Activated naive CD8-positive, alpha-beta T cell treated with anti-CD3 and anti-CD28 coated beads, Interleukin-2, amount 50 U/mL, for 24 hours (primary cell): ENCODE measurements at places on chromosomes 12 and 14.

DNA sequence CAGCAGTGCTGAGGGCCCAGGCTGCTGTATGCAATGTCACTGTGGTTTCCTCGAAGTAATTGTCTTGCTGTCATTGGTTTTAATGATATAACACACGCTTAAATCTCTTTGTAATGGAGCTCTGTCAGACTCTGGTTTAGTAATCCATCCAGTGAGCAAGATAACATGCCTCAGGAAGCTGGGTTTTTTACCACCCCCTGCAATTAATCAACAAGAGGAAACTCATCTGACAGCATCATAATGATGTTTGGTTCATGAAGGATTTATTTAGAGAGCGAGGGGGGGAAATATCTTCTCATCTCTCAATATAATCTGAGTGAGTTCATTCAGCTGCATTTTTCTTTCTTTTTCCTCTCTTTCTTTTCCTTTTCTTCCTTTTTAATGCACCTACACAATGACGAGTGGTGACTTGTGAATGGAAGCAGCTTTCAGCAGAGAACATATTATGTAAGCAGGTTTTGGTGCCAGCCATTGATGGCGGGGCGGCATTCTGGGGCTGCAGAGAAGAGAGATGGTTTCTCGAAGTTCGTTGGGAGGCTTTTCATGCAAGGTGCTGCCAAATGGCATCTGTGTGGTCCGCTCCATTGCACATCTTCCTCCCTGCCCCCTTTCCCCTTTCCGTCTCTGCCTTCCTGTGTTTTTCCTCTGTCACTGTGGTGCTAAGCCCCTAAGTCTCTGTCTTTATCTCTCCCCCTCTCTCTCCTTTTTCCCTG is 6.7 kb downstream of the RPH3A start:
- DNase-seq: no peak

GRCh38 chr12:79961411-79961810 is 26.5 kb upstream of the PPP1R12A start:
- DNase-seq: no peak

DNA sequence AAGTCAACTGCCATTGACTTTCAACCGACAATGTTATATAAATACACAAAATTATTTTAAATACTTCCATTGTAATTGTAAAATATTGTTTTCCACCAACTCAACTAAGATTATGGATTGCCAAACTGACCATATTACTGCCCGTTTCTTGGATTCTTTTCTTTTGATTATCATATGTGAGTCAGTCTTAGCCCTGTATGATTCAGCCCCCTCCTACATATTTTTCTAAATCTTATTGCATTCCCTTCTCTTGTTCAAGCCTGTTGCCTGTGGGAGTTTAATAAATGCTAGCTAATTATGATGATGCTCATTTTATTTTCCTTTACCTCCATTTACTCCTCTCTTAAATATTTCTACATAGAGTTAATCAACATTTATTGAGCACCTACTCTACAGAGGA is 6.8 kb downstream of the RASSF9 start:
- no peak for DNase-seq

DNA sequence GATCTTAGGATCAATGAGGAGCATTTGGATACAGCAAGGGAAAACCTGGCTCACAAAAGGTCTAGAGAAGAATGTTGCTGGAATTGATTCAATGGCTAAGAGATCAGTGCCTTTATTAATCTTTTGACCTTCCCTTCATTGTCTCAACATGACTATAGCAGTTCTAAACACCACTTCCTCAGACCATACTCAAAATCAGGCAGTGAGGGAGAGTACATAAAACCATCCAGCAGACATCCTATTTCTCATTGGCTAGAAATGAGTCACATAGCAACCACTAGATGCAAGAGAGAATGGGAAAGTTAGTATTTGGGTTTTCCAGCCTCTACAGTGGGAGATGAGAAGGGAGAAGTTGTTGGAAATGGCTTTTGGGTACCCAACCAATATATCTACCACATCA is 151.4 kb upstream of the NUDT4 start:
- no peak for DNase-seq

DNA sequence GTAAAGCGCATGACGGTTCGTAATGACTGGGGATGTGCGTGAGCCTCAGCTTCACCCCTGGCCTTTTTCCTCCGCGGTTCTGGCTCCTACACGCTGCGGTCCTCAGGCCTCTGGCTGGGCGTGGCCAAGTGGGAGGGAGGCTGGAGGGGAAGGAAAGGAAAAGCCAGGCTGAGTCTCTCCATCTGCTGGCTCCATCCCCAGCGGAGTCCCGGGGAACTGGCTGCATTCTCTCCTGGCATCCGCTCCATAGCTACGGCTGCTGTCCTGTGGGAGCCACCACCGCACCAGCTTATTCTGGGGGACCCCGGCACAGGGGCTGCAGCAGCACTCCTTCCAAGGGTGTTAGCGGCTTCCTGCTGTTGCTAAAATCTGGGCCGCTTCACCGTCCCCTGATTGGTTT is 68.2 kb upstream of the SLC24A4 start:
- DNase-seq: no peak

DNA sequence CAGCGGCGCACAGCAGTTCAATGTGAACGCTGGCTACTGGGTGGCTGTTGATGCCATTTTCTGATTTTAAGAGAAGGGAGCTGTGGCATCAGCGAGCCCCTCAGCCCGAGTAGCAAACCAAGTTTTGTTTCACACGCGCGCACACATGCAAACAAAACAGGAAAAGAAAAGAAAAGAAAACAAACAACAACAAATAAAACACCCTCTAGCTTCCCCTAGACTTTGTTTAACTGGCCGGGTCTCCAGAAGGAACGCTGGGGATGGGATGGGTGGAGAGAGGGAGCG is 540 bp downstream of the PAX9 start:
- DNase-seq: no peak

- no peak for DNase-seq
Measured at GRCh38 chr12:85237327-85237726, 42.7 kb upstream of the ALX1 start.

- DNase-seq: no peak
Measured at GRCh38 chr14:95699412-95699811, 13.2 kb downstream of the TCL1B start.

DNA sequence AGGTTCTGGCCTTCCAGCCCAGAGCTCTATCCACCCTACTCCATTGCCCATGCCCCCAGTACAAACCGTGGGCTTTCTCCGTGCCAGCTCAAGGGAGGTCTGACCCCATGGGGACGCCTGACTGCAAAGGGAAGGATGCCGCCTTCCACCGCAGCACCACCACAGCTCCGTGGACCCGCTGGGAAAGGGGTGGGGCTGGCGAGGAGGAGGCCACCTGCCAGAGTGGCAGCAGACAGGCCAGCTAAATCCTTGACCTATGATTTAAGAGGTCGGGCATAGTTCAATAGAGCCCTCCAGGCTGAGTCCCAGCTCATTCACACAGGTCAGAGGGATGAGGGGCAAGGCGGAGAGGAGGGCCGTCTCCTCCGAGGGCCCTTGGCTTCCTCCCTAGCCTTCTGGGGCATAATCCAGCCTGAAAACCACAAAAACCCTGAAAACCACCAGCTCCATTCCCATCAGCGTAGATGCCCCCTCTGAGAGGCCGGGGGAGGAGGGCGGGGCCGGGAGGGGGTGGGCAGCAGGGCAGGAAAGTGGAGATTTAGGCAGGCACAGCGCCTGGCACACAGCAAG is 14.9 kb upstream of the FIGNL2 start:
- DNase-seq: no peak

DNA sequence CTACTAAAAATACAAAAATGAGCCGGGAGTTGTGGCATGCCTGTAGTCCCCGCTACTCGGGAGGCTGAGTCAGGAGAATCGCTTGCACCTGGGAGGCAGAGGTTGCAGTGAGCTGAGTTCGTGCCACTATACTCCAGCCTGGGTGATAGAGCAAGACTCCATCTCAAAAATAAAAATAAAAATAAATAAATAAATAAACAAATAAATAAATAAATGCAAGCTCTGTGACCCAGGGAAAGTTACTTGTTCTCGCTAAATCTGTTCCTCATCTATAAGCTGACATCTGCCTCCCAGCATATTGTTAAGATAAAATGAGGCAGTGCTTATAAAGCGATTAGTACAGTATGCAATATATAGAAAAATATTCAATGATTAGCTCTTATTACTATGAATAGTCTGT is 56.4 kb upstream of the STK38L start:
- no peak for DNase-seq

- no peak for DNase-seq
Measured at GRCh38 chr14:49755378-49755777, 12.6 kb upstream of the KLHDC2 start.

GRCh38 chr14:34050606-34051005 is 99.7 kb upstream of the EGLN3 start:
- DNase-seq: no peak

GRCh38 chr14:35405304-35405996 is 901 bp upstream of the NFKBIA start:
- DNase-seq: no peak

GRCh38 chr14:52413729-52414408 is 99.8 kb downstream of the PTGER2 start:
- DNase-seq: no peak

GRCh38 chr14:104800015-104800770 is 708 bp upstream of the ZBTB42 start:
- DNase-seq: peak; percentile 81

- DNase-seq: no peak
Measured at GRCh38 chr12:105076098-105076497, 8.2 kb downstream of the ALDH1L2 start.

- DNase-seq: no peak
Measured at GRCh38 chr14:23572836-23573235, 5.2 kb upstream of the AP1G2 start.

DNA sequence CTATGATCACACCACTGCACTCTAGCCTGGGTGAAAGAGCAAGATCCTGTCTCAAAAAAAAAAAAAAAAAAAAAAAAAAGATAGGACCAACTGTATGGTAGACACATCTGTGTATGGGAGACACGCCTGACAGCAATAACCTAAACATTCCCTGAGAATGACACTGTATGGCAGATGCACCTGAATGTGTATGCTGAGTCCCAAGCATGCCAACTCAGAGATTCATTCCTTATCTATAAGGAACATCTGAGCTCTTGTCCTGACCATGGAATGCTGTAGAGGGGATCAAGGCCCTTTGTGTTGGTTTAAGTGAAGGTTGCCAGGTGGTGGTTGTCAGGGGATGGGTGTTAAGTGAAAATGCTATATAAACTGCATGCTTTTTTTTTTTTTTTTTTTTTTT is 19.2 kb upstream of the LGALS3 start:
- DNase-seq: no peak

GRCh38 chr12:67981287-67982162 is 7.7 kb upstream of the IFNG-AS1 start:
- DNase-seq: no peak

DNA sequence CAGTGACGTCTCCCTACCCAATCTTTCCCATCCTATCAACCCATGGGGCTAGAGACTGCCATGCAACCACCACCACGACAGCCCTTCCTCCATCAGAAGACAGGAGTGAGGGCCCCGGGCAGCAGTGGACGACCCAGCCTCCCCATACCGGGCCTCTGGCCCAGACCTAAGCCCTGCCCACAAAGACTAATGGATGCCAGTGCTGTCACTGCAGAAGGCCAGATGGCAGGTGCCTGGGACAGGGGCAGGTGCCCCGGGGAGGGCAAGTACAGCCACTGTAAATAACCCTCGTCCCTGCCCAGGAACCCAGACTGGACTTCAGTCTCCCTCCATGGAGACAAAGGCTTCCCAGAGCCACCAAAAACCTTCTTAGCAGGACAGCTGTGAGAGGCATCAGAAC is 20.3 kb upstream of the HSPB8 start:
- DNase-seq: no peak

DNA sequence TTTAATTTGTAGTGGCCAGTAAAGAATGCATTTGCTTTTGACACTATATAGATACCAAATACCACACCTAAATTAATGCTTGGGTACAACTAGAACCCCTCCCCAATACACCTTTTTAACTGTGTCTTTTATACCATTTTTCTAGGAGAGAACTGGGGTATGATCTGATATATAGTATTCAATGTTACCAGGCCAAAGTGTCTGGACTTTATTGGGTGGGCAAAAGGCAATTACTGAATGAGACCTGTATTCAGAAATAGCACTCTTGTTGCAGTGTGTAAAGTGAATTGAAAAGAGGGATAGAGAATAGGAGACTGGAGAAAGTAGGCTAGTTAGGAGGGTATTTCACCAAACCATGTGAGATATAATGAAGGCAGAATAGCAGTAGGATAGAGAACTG is 74.4 kb downstream of the SEC23A start:
- no peak for DNase-seq

DNA sequence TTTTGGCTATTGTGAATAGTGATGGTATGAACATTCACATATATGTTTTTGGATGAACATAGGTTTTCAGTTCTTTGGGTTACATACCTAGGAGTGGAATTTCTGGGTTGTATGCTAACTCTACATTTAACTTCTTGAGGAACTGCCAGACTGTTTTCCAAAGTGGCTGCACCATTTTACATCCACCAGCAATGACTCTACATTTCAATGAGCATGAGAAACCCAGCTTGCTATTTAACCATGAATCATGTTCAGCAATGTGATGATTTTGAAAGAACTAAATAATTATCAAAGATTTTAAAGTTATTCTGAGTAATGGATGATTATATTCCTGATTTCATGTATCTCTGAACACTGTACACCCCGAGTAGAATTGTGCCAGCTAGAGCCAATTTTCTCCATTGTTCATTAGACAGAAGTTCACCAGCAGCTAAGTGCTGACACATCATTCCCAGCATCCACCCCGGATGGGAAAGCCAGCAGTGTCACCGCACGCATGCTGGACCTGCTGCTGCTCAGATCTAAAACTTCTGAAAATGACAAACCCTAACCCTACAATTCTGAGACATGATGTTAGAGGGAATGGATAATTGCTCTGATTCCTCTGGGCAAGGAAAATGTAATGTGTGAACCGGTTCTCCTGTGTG is 13.3 kb upstream of the ANAPC5 start:
- no peak for DNase-seq

DNA sequence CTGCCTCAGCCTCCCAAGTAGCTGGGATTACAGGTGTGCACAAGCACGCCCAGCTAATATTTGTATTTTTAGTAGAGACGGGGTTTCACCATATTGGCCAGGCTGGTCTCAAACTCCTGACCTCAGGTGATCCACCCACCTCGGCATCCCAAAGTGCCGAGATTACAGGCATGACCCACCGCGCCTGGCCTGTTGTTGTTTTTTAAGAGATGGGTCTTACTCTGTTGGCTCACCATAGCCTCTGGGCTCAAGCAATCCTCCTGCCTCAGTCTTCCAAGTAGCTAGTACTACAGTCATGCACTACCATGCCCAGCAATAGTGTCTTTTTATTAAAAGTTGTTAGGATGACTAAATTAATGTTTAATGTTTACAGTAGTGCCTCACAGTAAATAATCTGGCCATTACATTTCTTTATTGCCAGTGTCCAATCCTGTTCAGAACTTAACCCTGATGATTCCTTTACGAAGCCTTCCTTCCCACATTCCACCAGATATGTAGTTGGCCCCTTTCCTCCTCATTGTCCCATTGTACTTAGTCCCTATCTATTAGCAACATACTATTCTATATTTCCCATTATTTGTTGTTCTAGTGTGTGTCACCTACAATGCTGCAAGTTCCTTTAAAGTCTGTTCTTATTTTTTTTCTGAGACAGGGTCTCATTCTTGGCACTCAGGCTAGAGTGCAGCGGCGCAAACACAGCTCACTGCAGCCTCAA is 8.8 kb upstream of the SMARCC2 start:
- DNase-seq: no peak

- DNase-seq: no peak
Measured at GRCh38 chr12:46670636-46671035, 155.2 kb downstream of the SLC38A4 start.
